ENCODE measurements at places on chromosomes 4 and X. TPM values are rescaled to one million over a fixed set of nuclear protein-coding genes. Genes with fewer than 3 reads are reported as not detected.

DNA sequence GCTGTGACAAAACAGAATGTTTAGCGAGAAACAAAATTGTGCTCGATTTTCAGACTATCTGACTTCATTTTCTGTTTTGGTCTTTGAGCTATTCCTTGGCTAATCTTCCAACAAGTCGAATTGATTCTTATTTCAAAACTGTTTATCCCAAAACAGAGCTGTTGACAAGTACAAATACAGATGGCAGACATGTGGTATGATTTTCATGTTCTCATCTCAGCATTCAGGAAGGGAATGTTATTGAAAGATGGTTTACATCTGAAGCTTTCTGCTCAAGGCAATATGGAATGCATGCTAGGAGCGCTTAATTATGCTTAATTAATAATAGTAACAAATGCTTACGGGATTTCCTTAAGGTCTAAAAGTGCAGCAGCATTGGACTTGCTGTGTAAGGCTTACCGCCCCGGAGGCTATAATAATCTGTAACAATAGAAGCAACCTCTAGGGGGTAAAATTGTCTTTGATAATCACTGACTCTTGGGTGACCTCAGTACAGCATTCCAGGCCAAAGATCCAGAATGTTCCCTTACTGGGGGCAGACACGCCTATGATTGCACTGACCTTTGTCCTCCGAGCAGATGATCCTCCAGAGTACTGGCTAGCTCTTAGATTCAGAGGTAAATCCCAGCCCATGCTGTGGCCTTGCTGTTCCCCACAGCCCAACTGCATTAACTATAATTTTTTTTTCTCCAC, 16.4 kb downstream of the LSM6 start:
- no peak for DNase-seq

DNA sequence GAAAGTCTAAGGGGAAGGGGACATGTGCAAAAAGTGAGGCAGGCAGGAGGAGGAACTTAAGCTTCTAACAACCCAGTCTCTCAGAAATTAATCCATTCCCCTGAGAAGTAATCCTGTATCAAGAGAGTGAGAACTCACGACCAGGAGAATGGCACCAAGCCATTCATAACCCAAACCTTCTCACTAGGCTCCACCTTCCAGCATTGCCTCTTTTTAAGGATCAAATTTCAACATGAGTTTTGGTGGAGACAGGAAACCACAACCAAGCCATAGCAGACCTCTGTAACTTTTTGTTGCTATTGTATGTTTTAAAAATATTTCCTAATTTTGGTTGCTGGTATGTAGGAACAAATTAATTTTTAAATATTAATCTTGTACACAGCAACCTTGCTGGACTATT, 32.8 kb downstream of the PASD1 start:
- DNase-seq = no peak

Gene ZFP42
- total RNA-seq = not detected

Gene GPM6B
- total RNA-seq = 7.6 TPM

- DNase-seq = no peak
Observed at GRCh38 chrX:46837558-46838485, 979 bp downstream of the RP2 start.

DNA sequence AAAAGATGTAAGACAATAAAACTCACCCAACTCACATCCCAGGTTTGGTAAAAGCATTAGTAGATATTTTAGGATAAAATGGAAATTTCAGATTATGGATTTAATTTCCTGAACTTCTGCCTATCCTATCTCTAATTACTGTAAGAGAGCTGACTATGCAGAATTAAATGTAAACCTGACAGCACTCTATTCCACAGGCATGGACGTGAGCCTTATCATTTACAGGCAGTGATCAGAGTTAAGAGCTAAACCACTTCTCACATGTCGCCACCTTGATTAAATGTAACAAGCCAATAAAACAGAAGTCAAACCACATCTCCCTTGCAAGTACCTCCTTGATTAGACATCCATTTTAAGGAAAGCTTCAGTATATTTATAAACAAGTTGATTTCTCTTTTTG, 97.5 kb upstream of the CBR4 start:
- DNase-seq = no peak
